AG10803 (cell line): ENCODE measurements at places on chromosomes 6 and 20.

GRCh38 chr20:12598894-12599293 is 409.9 kb upstream of the SPTLC3 start:
- DNase-seq, result no peak

DNA sequence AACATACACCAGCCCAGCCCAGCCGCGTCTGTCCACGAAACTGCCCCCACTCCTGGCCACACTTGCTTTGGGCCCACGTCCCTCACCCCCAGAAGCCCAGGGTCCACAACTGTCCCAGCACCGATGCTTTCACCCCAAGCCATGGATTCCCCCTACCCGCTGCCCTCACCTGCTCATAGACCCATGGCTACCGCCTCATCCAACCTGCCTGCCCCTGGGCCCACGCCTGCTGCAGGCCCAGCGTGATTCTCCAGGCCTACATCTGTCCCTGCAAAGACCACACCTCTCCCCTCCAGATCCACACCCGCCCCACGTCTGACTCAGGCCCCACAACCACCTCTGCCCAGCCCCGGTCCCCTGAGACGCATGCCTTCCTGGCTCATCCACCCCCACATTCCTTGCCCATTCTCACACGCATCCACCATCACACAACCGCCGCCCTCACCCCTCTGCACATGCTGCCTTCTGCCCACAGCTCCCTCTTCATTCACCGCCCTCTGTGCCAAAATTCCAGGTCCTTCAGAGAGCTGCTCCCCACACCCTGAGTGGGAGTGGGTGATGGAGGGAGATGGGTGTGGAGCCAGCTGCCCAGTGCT is 86.7 kb downstream of the GRM4 start:
- peak; percentile 69 for DNase-seq

DNA sequence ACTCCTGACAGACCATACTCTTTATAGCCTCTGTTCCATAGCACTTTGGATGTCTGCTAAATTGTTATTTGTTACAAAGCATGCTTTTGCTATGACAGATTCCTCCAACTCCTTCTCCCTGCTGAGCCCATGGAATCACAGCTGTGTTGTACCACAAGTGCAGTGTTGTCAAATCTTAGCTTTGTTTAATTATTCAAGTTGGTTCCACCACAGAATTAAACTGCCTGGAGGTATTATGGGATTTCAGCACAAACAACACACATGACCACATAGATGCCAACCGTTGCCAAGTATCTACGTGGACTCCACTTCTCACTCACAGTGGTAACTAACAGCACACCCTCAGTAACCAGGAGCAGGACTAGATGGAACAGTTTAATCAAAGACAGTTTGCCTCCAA is 32.7 kb upstream of the MARCKS start:
- DNase-seq, result peak; percentile 41

- DNase-seq, result no peak
Observed at GRCh38 chr20:32355417-32355841, 2.7 kb upstream of the ASXL1 start.

DNA sequence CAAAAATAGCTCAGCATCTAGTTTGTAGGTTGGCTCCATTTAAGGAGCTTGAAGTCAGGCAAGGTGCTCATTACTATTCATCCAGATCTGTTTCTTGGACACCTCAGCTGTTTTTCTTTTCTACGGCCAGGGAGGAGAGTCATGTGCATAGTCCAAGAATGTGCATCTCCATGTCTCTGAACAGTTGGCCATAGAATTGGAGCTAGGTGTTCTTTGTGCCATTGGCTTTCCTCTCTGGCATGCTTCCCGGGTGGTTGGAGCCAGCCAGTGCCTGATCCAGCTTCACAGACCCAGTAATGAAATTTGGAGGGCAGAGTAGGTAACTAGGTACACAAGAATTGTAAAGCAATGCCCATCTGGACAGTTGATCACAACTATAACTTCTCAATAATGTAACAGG is 21.6 kb downstream of the EYA4 start:
- DNase-seq, result no peak

GRCh38 chr6:126955621-126956020 is 162.8 kb upstream of the RSPO3 start:
- DNase-seq, result no peak

- no peak for DNase-seq
Observed at GRCh38 chr6:38021571-38021970, 202.0 kb downstream of the ZFAND3 start.

DNA sequence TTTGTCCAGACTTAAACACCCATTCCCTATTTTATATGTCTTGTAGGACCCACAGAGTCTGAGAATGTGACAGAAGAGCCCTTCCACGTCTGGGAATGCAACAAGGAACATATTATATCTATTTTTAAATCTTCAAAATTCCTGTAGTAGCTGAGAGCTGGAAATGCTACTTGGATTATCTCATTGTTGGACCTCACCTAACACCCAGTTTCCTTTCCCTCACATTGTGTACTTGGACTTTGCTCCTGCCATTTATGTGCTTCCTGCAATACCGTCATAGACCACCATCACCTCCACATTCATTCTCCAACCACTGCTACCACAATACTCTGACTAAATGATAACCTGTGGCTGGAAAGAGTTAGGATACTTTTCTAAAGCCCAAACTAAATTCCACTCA is 335.4 kb downstream of the COL12A1 start:
- peak; percentile 75 for DNase-seq

GRCh38 chr6:83885984-83886383 is 26.5 kb downstream of the CYB5R4 start:
- no peak for DNase-seq

DNA sequence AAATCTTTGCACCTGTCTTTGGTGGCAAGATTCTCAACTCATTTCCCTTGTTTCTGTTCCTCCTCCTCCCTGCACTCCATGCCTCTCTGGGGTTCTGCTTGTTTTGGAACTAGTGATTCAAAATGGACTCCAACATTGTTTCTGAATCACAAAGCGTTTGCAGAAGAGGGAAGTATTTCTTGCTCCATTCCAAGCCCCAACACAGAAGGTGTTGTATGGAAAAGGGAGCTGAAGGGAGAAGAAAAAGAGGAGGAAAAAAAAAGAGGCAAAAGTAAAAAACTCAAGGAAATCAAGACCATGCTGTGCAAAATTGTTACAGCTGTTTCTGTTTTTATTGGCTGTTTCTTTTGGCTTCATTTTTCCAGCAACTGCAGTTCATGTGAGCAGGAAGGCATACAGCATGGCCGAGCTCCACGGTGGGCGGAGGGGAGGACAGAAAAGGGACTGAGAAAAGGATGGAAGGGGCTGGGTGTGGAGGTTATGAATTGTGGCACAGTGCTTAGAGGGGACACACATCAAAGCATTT is 66.9 kb upstream of the PRL start:
- DNase-seq, result no peak

DNA sequence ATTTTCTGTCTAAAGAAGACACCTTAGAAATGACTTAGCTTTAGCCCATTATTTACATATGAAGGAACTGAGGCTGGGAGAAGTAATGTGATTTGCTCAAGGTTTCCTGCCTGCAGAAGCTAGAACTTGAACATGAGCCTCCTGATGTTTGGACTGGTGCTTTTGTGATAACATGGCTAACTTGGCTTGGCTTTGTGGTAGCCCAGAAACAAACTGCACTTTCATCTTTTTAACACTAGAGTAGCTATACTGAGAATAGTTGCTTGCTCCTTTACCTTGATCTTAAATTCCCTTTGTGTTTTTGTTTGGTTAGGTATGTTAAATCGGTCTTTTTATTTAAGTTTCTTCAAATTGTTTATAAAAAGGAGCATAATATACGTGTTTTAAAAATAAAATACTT is 163.5 kb upstream of the MANEA start:
- no peak for DNase-seq

DNA sequence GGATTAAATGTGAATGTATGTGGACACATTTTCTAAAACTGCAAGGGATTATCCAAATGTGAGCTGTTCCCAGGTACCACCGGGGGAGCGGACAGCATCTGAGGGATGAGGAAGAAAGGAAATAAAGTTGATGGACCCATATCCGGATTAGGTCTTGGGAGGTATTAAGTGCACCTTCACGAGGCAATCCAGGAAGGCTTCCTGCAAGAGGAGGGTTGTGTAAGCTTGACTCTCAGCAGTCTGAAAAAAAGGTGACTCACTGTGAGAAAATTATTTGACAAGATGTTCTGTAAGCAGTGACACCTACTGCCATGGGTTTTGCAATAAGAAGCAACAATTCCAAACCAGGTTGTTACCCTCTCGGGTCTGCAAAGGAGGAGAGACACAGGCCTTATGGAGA is 55.0 kb upstream of the LRFN2 start:
- no peak for DNase-seq

- no peak for DNase-seq
Observed at GRCh38 chr20:44916586-44916985, 6.7 kb downstream of the PABPC1L start.

DNA sequence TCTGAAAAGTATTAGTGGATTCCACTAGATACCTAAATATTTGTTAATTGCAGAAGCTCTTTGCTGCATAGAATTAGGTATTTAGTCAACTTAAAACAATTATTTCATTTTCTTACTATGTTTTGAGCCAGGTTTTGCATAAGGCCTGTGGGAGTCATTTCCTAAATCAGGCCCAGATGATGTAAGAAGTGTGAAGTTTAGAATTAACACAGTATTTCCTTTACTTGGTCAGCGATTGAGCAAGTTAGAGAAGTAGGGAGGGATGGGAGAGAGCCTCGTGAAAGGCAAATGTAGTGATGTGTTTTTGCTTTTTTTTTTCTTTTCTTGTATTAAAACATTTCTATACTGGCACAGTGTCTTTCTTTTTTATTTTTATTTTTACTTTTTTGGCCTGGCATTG is 711.1 kb downstream of the HDGFL1 start:
- peak; percentile 9 for DNase-seq

- no peak for DNase-seq
Observed at GRCh38 chr6:40460380-40460779, 126.8 kb downstream of the LRFN2 start.

DNA sequence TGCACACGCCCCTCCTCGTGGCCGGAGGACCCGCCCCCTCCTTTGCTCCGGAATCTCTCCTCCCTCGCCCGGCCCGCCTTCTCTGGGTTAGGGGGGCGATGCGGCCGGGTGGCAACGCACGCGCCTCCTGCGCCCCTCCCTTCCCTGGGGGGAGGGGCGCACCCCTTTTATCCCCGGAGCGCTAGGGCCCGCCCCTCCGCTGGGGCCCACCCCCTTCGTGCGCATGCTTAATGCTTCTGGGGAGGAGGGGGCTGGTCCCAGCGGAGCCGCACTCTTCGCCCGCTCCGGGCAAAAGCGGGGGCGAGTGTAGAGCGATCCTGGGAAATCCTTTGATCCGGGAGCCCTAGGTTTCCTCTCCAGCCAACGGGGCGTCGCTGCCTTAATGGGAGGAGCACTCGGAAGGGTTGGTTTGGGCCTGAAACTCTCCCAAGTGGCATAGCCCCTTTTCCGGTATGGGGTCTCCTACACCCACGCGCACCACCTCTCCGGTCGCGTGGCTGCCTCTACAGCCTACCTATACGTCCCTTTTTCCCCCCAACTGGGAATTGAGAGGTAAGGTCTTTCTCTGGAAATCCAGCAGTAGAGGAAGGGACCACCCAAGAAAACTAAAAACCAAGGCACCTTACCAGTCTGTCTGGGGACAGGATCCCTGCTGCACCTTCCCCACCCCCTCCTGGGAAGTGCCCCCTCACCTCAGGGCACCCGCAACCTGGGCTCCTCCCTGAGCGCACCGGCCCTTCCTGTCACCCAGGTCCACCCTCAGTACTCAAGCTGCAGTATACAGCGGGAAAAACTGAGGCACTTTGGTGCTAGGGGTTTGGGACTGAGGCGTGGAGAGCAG is 2.1 kb downstream of the SOX12 start:
- peak; percentile 88 for DNase-seq

- DNase-seq, result no peak
Observed at GRCh38 chr6:3458706-3459421, 2.0 kb upstream of the SLC22A23 start.

GRCh38 chr6:131640100-131640499 is 3.0 kb downstream of the ENPP3 start:
- DNase-seq, result no peak

GRCh38 chr6:166423781-166424180 is 41.0 kb upstream of the MPC1 start:
- DNase-seq, result no peak

GRCh38 chr20:2219481-2220006 is 76.3 kb upstream of the TGM3 start:
- DNase-seq, result no peak

- no peak for DNase-seq
Observed at GRCh38 chr6:4017058-4017739, 61.7 kb downstream of the FAM217A start.

- DNase-seq, result peak; percentile 19
Observed at GRCh38 chr6:165663377-165663735, 315 bp upstream of the PDE10A start.

GRCh38 chr6:34015586-34015985 is 130.3 kb downstream of the GRM4 start:
- peak; percentile 13 for DNase-seq

DNA sequence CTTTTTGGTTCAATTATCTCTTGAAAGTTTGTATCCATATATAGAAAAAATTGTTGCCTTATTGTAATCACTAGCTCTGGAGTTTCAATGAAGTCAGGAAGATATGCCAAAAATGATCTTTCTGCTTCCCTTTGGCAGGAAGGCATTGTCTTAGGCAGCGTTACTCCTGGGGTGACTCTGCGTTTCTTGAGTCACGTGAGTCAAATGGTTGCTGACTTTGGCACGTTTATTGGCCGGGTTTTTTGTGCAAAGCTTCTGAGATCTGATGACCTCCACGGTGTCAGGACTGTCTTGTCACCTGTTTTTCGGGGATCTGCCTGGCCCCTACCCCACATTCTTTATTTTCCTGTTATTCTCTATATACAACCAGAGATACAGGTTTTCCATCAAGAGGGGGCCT is 10.4 kb downstream of the PHACTR3 start:
- DNase-seq, result no peak
